ENCODE measurements at places on chromosomes 1 and 21.

GRCh38 chr1:55718758-55719671 is 503.9 kb upstream of the USP24 start:
- no peak for DNase-seq

DNA sequence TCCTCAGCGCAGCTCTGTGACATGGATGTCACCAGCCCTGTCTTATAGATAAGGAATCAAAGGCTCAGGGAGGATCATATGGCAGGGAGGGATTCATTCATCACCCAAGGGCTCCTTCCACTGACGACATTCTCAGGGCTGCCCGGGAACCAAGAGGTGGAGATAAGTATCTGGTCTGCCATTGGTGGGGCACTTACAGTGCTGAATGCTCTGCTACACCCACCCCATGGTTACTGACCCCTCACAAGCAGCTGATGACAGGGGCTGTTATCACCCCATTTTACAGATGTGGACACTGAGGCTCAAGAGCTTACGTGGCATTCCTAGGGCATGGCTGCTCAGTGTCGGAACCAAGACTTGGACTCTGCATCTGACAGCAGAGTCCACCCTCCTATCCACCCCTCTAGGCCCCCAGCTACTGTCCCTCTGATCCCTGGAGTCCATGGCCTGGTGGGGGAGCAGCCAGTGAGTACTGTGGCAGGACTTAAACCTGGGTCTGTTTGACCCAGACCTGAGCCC is 155.1 kb downstream of the PTPRU start:
- DNase-seq = no peak

- DNase-seq = no peak
These were observed 894.7 kb downstream of the ADGRL2 start for GRCh38 chr1:82695443-82695842.

DNA sequence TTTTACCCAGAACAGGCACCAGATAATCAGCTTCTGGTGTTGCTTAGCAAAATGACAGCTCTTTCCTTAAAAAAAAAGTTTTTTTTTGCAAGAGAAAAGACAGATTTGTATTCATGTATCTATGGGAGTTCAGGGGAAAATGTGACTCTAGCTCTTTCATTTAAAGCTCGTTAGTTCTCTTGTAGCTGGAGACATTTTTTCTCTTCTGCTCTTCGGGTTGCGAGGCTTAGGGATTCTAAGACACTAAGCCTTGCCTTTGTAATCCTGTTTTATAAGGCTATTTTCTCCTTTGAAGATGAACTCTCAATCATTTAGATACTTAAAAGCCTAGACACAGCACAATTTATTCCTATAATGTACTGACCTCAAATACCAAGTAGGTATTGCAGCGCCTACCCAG is 40.3 kb upstream of the EDARADD start:
- DNase-seq = no peak

DNA sequence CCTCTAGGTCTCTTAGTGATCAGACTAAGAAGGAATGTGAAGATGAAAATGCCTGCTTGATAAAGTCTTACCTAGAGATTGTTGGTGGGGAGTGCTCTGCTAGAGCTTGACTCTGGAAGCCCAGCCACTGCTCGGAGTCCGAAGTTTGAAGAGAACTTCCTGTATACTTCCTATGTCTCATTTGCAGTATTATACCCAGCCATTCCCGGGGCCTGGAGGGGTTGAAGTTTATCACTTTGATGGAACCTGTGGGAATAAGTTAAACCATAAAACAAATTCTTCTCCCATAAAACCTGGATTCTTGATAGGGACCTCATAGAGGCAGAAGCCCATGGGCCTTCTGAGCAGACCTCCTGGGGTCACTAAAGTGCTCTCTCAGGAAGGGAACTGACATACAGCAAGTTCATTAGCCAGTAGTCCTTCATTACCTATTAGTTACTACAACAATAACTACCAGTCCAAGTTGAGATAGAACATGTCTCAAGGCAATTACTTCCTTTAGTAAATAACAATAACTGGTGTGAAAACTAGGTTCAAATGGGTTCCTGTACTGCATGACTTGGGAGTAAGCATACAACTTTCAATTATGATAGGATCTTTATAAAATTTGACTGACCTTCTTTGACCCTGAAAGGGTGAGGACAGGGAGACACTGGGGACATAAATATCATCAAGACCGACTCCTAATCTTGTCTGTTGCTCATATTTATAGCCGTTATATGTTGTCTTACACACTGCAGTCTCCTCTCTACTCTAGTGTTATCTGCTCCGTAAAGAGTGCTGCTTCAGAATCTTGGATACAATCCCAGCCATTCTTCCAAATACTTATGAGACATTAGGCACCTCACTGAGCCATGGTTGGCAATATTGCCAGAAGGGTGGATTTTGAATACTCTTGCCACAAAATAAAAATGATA is at the start of gene OR6N1:
Gene OR6N1, minus strand, starts transcription at position 246 of the 917 bp plus-strand sequence. CDS start 5,513 bp downstream, outside the sequence.
- no peak for DNase-seq

DNA sequence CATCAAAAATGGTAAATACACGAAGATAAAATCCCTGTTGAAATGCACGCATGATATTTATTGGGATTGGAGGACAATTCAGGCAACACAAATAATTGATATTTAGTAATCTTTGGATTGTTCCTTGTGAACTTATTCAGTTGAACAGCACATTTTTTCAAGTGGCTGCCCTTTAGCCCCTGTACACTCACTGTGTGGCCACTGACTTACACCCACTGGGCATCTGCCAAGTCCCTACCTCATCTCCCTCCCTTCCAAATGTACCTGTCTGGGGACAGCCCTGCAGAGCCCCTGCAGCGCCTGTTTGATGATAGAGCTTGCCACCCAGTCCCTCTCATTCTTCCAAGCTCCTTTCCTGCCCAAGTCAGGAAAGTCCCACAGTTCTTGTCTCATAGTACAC is 154.3 kb downstream of the GLUL start:
- DNase-seq = no peak

- no peak for DNase-seq
These were observed 272.5 kb upstream of the RUNX1 start for GRCh38 chr21:35321322-35322200.

DNA sequence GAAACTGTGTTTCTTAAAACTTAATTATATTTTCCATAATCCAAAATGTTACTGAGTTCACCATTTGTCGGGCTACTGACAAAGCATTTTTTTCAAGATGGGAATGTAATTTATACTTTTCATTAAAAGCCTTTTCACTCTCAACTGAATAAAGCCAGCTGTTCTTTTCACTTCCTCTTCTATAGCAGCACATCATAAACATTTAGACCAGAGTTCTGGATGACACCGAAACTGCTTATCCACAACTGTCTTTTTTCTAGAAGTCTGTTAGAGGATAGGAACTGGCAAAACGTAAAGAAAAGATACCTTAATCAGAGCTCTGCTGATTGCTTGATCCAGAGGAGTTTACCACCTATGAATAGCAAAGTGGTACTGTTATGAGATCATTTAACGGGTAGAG is 594.7 kb downstream of the ADGRL2 start:
- DNase-seq = no peak

DNA sequence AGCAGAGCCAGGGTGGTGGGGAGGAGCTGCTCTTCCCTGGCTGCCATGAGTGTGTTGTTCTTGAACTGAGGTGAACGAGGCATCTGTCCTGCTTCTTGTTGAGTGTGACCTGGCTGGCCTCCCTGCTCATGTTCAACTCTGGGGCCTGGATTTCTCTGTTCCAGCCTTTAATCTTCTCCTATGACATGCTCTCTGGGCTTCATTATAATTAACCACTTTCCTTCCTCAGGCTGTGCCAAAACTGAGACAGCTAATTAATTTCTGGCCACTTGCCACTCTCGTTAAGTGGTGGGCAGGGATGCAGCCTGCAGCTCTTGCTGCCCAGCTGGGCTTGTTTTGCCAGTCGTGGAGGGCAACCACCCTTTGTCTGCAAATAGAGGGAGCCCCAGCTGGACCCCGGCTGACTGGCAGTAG is 23.3 kb downstream of the OPRD1 start:
- DNase-seq = no peak

DNA sequence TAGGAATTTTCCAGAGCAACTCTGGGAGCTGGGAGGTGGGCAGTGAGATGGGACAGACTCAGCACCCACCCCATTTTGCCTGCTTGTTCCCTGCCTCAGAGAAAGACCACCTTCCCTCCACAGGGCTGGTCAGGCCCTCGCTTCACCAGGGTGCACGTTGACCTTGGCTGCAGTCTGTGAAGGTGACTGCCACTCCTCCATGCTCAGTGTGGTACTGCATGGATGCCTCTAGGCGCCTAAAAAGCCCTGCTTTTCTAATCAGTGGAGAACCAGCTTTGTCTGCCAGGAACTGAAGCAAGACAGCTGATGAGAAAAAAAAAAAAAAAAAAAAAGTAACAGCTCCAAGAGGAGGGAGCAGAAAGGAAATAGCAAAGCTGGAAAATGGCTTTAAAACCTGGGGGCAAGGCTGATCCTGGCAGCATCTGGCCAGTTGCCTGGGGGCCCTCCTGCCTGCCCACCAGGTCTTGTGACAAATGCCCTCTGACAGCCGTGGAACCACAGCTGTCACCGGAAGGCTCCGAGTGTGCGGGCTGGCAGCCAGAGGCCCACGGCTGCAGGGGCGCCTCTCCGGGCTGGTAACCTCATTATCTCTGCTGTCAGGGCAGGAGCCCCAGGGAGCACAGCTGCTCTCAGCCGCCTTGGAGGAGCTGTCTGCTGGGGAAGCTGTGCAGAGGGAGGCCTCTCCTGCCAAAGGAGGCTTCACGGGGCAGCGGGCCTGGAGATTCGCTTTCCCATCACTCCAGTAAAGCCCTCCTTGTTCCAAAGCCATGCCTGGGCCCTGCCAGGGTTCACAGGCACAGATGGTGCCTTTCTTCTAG is 13.7 kb downstream of the KIAA1614 start:
- DNase-seq = no peak

DNA sequence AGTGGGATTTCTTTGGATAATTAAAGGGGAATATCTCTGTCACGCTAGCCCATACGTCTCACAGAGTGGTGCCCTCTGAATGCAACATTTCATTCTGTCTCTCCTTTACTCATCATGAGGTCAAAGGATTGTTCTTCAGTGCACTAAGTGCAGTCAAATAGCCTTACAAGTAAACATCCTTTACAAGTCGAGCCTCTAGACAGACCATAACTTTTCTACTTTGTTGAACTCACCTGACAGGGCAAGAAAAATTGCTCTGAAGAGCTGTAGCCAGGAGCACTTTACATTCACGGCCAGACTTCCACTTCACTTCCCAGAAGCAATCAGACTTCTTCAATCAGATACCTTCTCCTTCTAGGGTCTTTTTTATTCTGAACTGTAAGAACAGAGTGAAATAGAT is 768.0 kb upstream of the TMPRSS15 start:
- DNase-seq = no peak

- DNase-seq = no peak
These were observed 22.3 kb downstream of the IL6R start for GRCh38 chr1:154427173-154428139.

DNA sequence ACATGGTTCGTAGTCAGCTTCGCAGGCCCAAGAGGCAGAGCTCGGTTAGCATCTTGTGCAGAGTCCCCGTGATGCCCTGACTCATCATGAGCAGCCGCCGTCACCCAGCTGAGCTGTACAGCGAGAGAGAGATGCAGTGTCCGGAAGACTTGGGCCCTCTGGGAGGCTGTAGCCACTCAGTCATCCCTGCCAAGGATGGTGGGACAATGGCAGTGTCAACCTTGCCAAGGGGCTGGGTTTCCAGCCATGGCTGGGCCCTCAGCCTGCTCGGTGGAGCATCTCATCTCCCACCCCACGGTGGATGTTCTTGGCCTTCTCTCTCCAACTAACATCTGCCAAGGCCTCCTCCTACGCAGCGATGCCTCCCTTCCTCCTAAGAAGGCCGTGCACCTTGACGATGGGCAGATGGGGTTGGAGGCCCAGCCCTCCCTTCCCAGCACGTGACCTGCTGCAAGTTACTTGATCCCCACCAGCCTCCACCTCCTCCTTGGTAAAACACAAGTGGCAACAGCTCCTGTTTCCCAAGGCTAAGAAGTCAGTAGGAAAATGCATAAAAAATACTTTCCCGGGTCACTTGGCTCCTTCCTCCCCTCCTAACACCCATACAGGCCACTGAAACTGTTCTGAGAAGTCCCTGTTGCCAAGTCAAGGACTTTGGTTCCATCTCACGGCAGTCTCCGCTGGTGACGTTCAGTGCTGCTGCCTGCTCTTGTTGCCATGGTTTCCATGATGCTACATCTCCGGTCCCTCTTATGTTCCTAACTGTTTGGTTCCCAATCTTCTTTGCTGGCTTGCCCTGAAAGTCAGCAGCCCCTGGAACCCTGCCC is 384.7 kb upstream of the VAMP3 start:
- DNase-seq = no peak

DNA sequence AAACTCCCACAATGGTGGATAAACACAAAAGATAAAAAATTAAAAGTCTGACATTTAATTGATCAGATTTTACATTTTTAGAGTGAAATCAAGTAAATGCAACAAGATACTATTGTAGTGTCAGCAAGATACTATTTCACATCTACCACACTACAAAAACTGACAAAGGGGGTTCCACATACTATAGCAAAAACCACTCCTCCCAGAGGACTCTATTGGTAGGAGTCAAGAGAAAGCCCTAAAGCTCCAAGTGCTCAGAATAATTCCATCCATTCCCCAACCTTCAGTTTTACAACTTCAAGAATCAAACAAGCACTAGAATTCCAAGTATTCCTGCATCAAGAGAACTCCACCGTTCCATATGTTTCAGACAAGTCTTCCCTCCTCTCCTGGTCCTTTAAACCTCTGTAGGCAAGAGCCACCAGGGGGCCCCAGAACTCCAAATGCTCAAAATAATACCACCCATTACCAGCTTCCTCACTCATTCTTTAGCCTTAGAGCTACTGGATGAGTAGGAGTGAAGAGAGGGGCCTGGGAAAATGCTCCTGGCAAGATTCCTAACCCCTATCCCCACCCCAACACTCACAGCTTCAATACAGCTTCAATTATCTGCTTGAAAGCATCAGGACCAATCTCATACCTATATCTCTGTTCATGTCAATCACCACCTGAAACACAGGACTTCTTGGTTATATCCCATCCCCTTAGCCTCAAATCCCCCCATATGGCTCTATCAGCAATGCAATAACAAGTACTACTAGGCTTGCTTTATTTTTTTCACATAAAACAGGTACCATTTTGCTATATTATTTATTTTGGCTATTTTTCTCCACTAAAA is 9.9 kb downstream of the TOR1AIP2 start:
- DNase-seq = peak; percentile 60

- no peak for DNase-seq
These were observed 12.4 kb downstream of the SELL start for GRCh38 chr1:169698976-169699375.

DNA sequence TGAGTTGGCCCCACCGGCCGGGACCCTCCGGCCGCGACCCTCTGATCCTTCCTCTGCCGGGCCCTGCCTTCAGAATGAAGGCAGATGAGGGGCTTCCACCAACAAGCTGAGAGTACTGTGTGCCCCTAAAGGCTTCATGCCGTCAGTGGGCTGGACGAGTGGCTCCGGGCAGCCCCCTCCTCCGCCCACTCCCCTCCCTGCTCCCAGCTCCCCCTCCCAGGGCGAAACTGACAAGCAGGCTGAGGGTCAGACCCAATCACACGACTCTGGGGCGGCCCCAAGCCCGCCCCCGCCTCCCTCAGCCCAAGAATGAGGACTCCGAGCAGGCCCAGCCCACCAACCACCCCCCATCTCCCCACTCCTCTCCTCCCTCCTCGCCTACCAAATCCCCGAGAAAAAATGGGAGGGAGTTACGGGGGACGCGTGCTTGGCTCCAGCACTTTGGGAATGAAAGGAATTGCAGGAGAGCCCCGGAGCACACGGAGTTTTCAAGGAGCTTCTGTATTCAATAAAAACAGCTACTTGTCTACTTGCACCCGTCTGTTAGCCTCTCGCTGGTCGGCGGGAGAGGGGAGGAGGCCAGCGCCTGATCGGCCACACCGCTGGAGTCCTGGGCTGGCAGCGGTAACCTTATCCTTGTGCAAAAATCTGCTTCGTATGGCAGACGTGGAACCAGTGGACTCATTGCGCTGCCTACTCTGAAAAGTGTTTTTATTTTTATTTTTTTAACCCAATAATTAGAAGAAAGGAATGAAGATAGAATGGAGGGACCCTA is at the start of gene COL11A1:
Gene COL11A1, minus strand, starts transcription at position 147 of the 775 bp plus-strand sequence. CDS start 344 bp downstream, outside the sequence.
- DNase-seq = no peak
